D341Med (cell line): ENCODE measurements at places on chromosomes 2 and 18.

- DNase-seq: no peak
These were observed 28.7 kb downstream of the SRSF7 start for GRCh38 chr2:38722271-38723061.

DNA sequence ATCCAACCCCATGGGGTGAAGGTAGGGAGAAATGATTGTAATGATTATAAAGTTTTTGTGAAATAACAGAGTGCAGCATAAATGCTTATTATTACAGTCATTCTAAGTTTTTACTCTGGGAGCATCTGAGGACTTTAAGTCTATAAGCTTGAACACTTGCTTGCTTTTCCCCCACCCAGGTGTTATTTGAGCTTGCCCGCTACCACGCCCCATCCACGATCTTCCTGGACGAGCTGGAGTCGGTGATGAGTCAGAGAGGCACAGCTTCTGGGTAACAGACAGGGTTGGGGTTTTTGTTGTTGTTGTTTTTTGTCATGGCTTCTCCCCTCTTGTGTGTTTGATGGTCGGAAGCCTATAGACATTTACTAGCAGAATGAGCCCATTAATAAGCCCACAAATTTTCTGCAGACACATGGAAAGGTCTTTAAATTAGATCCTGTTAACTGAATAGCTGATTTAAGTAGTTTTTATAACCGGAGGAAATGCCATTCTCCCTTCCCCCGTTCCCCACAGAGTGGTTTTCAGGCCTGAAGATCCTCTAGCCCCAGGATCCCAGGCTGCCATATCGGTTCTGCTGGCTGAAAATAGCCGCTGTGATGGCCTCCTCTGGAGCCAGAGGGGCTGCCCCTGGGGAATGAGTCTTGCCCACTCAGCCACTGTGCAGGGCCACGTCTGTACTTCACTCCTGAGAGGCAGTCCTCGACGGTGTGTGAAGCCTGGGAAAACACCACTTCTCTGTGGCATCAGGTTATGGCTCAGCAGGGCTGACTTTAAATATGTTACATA, 39.9 kb upstream of the ELOA2 start:
- DNase-seq: no peak

DNA sequence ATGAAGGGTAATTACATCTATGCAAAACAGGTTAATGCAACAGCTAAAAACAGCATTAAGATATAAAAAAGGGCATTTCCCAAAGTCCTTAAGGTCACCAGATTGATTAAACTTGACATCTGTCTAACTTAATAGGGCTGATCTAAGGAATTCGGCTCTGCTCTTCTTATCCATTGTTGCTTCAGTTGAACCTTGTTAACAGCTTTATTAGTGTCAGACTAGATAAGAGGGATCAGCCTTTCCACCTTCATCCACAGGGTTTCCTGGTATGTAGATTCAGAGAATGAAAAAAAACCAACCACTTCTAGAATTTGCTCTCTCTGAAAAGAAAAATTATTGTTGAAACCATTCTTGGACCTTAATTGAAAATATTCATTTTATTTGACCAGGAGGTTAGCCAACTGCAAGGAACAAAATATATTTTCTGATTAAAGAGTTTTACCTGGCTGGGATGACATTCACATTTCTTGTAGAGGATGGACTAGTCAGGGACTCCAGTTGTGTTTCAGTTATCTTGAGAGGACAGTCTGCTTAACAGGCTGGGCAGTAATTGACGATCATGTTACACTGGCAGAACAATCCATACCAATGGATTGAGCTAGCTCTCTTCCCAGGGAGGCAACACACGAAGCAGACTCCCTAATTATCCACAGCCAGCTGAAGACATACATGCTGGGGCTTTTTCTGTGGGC, 357.4 kb upstream of the ACVR2A start:
- DNase-seq: no peak

GRCh38 chr18:79540904-79541282, 138.7 kb upstream of the CTDP1 start:
- DNase-seq: no peak
